Ascending aorta (tissue), 2 donors: ENCODE measurements at places on chromosomes 13 and 19. TPM values are rescaled to one million over a fixed set of nuclear protein-coding genes. Genes with fewer than 3 reads are reported as not detected.
A peak's percentile ranks its signal among the peaks of the same experiment; 100 is the strongest.

GRCh38 chr19:55935206-55935605 lies 3.1 kb upstream of the NLRP13 start:
- no peaks in the 10 kb centered on the region for H3K4me1 ChIP-seq
- H3K27ac ChIP-seq: no peak overlapping the region
- H3K4me3 ChIP-seq: no peak overlapping the region
- no peaks in the 10 kb centered on the region for H3K27me3 ChIP-seq

- H3K27me3 ChIP-seq: no peaks in the 10 kb centered on the region
- no peaks in the 10 kb centered on the region for H3K36me3 ChIP-seq
- H3K27ac ChIP-seq: no peak within 1 kb of the TSS
Measured at GRCh38 chr19:51531349-51532315, at the start of gene SIGLEC6. Gene SIGLEC6, minus strand, starts transcription at chr19:51531670. Its CDS starts 22 bp downstream, at chr19:51531648.

GRCh38 chr13:98622931-98623331 lies 46.0 kb upstream of the STK24 start:
- H3K27ac ChIP-seq: no peak overlapping the region
- H3K4me3 ChIP-seq: no peak overlapping the region
- peaks cover 5% of the 10 kb centered on the region for H3K4me1 ChIP-seq
- no peaks in the 10 kb centered on the region for H3K27me3 ChIP-seq
- DNase-seq: no peak

- no peak overlapping the region for H3K27ac ChIP-seq
- peaks cover 12% of the 10 kb centered on the region for H3K27me3 ChIP-seq
- H3K4me1 ChIP-seq: no peaks in the 10 kb centered on the region
- H3K4me3 ChIP-seq: no peak overlapping the region
Measured at GRCh38 chr19:55147545-55148251, 1.3 kb downstream of the TNNT1 start.

GRCh38 chr19:32909257-32909656 lies 39.7 kb upstream of the SLC7A9 start:
- no peak overlapping the region for H3K4me3 ChIP-seq
- H3K4me1 ChIP-seq: no peaks in the 10 kb centered on the region
- no peaks in the 10 kb centered on the region for H3K27me3 ChIP-seq
- peaks cover 71% of the 10 kb centered on the region for H3K36me3 ChIP-seq
- H3K27ac ChIP-seq: no peak overlapping the region

GRCh38 chr19:16104722-16105121 lies 7.0 kb upstream of the RAB8A start:
- H3K4me1 ChIP-seq: no peaks in the 10 kb centered on the region
- H3K36me3 ChIP-seq: peaks cover 43% of the 10 kb centered on the region
- no peak for DNase-seq
- no peak overlapping the region for H3K4me3 ChIP-seq
- H3K27ac ChIP-seq: peak overlapping the region; percentile 14

Gene MPV17L2
- 9.5 TPM for total RNA-seq

Gene DACT3
- total RNA-seq: 104 TPM

Gene LILRA1
- total RNA-seq: not detected

Gene HSD17B14
- total RNA-seq: 9.8 TPM

Gene KLF2
- total RNA-seq: 281 TPM

Gene CBLC
- not detected for total RNA-seq

Gene FFAR3
- not detected for total RNA-seq

Gene ZNF497
- not detected for total RNA-seq
